ENCODE measurements at places on chromosomes 16 and 17. TPM values are rescaled to one million over a fixed set of nuclear protein-coding genes. Genes with fewer than 3 reads are reported as not detected.
A peak's percentile ranks its signal among the peaks of the same experiment; 100 is the strongest.

- no peak for DNase-seq
These were observed 5.3 kb downstream of the CA7 start for GRCh38 chr16:66849549-66849948.

DNA sequence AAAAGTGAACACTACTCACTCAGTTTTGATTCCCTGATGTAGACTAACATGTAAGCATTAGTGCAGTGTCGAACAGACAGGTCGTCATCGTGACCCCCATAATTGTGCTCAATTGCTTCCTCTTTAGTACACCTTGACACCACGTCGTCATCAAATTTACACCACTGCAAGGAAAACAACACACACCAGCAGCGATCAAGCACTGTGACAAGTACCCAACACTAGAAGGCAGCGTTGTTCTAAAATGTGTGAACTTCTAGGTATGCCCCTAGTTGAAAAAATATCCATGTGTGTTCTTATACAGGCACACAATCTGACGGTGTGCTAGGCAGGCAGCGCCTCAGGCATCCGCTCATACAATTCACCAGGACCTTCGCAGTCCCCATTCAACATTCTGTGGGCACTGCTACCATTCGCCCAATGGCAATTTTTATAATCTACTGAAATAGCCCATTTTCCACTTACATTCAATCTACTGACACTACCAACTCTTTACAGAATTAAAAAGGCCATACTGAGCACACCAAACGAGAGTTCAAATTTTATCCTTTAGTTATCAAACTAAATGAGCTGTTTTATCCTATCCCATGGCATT is 23.1 kb downstream of the LITAFD start:
- no peak for DNase-seq

GRCh38 chr16:54945063-54945462 is 14.4 kb downstream of the IRX5 start:
- DNase-seq = no peak

DNA sequence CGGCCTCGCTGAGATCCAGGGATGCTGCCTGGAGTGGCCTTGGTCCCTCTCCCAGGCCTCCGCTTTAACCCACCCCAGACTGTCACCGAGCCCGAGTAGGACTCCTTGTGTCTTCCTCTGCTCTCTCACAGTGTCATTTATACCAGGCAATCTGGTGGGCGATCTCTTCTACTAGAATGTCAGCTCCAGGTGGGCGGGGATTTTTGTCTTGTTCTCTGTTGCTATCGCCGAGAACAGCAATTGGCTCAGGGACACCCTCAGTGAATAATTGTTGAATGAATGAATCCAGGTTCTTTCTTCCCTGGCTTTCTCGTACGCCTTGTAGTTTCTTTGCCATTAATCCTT is 591 bp downstream of the DHX38 start:
- DNase-seq = no peak

- DNase-seq = no peak
These were observed 3.4 kb upstream of the HP start for GRCh38 chr16:72050769-72051464.

DNA sequence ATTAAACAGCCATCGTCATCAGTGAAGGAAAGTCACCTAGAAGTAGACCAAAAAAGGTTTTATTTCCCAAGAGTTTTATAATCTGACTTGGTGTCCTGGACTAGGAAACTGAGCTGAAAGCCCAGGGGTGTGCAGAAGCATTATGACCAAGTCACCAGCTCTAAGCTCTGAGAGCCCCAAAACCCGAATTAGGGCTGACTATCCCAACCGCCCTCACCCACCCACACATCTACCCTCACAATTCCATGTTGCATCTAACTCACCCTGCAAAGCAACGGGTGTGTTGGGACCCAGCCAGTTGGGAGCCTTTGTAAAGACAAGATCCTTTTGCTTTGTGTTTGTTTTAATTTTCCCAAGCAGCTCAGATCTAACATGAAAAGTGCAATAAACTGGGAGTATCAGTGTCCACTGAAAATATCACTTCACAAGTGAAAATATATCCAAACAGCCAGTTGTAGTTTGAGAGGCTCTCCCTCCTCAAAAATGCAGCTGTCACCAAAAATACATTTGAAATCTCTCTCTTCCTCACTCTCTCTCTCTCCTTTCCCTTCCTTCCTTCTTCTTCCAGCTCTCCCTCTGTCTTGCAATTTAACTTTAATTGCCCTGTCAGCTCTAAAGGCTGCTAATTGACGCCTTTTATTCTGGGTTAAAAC is 16.2 kb upstream of the NOG start:
- no peak for DNase-seq

DNA sequence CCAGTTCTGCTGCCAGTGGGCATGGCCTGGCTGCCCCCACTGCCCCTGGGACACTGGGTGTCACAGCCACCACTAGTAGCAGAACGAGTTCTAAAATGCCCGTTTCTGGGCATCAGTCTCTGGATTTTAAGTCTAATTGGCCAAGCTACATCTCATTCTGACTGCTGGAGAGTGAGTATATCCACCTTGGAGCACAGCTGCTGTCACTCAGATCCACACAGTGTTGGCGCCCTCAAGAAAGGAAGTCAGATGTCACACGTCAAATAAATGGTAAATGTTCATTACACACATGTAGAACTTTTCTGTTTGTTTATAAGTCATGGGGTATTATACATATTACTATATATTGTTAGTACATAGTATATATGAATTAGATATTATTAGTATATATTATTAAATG is 19.4 kb downstream of the GNGT2 start:
- DNase-seq = no peak

DNA sequence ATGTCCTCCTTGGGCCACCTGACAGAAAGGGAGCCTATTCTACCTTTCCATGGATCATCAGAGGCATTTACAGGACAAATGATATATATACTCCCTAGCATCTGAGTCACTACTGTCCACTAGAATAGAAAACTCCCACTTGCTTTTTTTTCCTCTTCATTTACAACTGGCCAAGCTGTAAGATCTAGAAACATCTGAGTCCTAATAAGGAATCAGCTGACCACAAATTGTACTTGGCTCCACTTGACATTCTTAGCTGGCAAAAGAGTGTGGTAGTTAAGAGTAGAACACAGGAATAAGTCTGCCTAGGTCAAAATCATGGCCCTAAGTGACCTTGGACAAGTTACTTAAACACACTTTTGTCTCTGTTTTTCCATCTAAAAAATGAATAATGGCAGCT is 5.2 kb downstream of the RUSF1 start:
- DNase-seq = no peak

- no peak for DNase-seq
These were observed 19.4 kb downstream of the SLC38A7 start for GRCh38 chr16:58665200-58665599.

- no peak for DNase-seq
These were observed 4.9 kb upstream of the ATP6V0C start for GRCh38 chr16:2508722-2509400.

DNA sequence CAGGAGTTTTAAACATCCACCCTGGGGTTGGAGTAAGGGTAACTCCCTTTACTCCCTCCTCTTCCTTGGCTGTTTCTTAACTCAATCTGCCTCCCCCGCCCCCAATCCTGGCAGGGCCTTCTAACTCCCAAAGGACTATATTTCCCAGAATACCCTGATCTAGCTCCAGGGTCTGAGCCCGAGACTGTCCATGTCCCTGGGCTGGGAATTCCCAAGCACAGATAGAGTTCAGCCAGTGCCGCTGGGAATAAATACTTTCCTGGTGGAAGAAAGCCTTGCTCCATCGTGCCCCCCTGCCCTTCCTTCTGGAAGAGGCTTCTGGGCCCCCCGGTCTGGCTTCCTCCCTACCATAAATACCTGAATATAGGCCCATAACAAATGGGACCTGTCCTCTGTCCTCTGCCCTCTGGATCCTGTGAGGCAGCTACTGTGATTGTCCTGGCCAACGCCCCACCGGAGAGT is 10.2 kb downstream of the BAHCC1 start:
- DNase-seq = peak; percentile 83

GRCh38 chr17:33695431-33695830 is 402.3 kb upstream of the ASIC2 start:
- DNase-seq = no peak

- DNase-seq = no peak
These were observed 109.8 kb downstream of the CDK5R1 start for GRCh38 chr17:32596628-32597027.

Gene ODAD4
- total RNA-seq = 0.85 TPM

Gene SEZ6L2
- 0.81 TPM for total RNA-seq

Gene TPSAB1
- total RNA-seq = 1.1 TPM
